AG20443 (cell line): ENCODE measurements at places on chromosomes 6 and 20.
A peak's percentile ranks its signal among the peaks of the same experiment; 100 is the strongest.

DNA sequence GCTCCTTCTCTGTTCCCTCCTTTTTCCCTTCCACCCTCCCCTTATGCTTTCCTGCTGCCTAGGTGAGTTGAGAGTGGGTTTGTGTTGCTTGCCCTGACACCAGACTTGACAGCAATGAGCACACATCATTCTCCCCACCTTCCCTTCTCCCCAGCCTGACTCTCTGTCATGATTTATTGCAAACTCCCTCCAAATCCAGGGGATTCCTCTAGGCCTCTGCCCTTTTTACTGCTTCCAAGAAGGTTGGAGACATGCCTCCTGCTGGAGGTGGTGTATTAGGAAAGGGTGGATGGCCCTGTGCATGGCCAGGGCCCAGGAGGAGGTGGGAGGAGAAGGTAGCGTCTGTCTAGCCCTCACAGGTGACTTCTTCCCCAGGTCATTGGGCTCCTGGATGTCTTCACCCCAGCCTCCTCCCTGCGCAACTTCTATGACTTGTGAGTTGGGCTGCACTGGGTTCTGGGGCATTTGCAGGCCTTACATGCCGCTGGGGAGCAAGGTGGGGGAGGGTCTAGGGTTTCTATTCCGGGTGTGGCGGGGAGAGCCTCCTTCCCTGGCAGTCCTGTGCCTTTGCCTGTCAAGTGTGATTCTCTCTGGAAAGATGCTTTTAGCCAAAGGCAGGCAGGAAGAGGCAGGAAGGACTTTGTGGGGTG lies 2.1 kb downstream of the MAPK13 start:
- no peak for DNase-seq

DNA sequence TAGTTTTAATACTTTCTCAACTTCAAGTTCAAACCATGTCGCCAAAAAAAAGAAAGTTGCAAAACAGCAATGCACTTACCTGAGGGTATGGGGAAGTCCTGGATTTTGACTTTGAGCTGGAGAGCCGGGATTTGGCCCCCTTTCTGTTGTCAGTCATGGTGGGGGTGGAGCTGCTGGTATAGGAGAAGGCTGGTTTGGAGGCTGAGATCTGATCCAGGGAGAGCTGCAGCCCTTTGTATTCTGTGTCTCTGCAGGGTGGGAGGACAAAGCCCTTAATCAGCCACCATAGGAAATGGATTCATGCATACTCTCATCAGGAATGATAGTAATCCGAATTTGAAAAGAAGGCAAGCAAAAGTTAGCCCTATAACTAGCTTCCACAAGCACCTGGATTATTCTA lies 44.0 kb downstream of the SIM1 start:
- DNase-seq: no peak

DNA sequence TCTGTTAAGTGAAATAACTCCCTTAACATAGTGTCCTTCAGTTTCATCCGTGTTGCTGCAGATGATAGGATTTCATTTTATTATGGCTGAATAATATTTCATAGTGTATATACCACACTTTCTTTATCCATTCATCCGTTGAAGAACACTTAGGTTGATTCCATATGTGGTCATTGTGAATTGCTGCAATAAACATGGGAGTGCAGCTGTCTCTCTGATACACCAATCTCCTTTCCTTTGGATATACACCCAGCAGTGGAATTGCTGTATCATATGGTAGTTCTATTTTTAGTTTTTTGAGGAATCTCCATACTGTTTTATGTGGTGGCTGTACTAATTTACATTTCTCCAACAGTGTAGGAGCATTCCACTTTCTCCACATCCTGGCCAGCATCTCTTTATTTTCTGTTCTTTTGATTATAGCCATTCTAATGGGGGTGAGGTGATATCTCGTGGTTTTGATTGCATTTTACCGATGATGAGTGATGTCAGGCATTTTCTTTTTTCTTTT lies 193.2 kb downstream of the SLC16A10 start:
- no peak for DNase-seq

DNA sequence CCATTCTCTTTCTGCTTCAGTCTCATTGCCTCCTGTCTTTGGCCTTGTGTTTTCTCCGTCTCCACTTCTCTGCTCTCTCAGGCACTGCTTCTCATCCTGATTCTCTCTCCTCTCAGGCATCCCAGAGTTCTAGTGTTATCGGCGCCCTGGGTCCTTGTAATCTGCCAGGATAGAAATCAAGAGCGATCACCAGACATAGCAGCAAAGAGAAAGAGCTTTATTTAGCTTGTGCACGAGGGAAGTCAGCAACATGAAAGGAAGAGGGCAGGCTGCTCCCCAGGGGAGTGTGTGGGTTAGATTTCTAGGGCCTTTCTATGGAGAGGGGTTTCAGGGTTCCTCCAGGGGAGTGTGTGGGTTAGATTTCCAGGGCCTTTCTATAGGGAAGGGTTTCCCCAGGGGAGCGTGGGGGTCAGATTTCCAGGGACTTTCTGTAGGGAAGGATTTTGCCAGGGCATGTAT lies 32.5 kb downstream of the SUN5 start:
- DNase-seq: no peak

DNA sequence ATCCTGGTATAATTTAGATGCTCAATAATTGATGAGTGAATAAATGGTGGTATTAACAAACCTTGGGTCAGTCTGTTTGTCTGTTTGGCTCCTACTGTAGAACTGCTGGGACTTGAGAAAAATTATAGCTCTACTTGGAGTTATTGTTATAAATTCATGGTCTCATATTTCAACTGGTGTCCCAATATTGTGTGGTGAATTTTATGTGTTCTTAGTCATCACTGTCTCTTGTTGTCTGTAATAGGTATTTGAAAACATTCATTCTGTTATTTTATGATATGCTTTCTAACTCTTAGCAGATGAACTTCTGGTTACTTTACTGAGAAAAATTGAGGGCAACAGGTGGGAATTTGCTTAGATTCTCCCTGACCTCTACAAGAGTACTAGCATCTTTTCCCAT lies 221.4 kb downstream of the CDKAL1 start:
- DNase-seq: no peak

DNA sequence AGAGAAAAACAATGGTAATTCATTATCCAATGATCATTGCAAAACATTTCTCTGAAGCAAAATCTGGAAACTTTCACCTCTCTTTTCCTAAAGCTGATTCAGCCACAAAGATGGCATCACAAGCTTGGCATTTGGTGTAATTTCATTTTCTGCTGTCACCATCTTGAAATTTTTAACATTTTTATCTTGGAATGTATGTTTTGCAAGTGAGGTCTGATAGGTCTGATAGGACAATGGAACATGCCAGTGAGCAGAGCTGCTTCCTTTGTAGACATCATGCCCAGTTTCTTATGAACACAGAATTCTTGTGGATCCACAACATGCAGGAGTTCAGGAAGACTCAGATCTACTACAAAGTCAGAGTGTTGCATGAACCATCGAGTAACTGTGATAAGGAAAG lies 969.6 kb downstream of the EYS start:
- no peak for DNase-seq

- peak; percentile 82 for DNase-seq
These were observed 61.7 kb downstream of the PYGB start for GRCh38 chr20:25309395-25310267.

- no peak for DNase-seq
These were observed 288.8 kb downstream of the CDC5L start for GRCh38 chr6:44676246-44676790.

- DNase-seq: no peak
These were observed 247.5 kb upstream of the RNF217 start for GRCh38 chr6:124714728-124715127.

- no peak for DNase-seq
These were observed 6.2 kb upstream of the SNAI1 start for GRCh38 chr20:49976542-49976941.

- no peak for DNase-seq
These were observed 892.5 kb upstream of the EYS start for GRCh38 chr6:66599541-66599940.

- peak; percentile 50 for DNase-seq
These were observed 152.3 kb downstream of the ZMYND8 start for GRCh38 chr20:47204008-47204849.

DNA sequence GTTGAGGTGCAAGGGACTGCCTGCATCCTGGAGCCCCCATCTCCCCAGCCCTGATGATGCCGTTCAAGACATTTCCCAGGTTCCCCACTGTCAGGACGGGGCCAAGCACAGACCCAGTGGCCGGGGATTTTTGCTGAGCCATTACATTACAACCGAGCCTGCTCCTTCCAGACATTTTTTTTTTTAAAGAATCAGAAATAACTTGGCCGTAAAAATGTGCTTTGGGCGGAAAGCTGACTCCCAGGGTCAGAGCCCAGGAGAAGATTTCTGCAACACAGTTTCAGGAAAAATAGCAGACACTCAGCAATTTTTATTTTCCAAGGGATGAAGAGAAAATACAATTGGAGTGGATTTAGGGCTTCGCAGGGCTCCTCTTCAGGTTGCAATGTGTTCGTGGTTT lies 87.9 kb downstream of the LRFN2 start:
- no peak for DNase-seq

GRCh38 chr6:145245119-145245518 lies 490.2 kb downstream of the EPM2A start:
- no peak for DNase-seq

GRCh38 chr6:13579911-13580310 lies 5.5 kb downstream of the SIRT5 start:
- no peak for DNase-seq

GRCh38 chr20:62850333-62850974 lies 11.2 kb downstream of the TCFL5 start:
- DNase-seq: no peak

DNA sequence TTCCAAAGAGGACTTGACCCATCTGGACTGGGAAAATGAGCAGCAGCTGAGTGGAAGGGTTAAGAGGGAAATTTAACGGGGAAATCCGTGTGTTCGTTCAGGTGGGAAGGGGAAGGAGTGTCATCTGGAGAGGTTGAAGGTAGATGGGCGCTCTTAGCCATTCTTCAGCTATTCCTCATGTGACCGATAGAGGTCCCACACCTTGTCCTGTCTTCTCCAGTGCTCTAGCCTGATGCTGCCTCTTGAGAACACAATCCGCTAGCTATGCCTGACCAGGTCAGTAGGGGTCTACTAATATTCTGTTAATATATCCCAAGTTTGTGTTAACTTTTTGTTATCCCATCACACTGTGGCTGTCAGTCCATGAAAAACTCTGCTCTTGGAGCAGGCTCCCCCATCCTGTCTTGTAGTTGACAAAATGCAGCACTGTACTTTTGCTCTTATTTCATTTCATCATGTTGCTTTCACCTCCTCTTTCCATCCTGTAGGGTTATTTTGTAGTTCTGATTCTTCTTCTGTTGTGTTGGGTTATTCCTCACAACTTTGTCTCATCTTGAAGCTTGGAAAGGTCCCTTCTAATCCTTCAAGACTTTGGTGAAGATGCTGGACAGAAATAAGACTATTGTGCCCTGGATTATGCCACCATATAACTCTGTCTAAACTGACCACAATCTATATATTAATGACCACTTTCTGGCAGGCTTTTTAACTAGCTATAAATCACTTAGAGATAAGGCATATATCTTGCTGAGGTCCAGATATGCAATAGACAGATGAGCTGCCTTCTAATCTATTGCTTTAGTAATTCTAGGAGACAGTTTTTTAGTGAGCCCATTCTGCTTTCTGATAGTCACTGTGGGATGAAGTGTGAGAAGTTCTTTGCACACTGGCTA lies 123.4 kb upstream of the SUPT3H start:
- no peak for DNase-seq

DNA sequence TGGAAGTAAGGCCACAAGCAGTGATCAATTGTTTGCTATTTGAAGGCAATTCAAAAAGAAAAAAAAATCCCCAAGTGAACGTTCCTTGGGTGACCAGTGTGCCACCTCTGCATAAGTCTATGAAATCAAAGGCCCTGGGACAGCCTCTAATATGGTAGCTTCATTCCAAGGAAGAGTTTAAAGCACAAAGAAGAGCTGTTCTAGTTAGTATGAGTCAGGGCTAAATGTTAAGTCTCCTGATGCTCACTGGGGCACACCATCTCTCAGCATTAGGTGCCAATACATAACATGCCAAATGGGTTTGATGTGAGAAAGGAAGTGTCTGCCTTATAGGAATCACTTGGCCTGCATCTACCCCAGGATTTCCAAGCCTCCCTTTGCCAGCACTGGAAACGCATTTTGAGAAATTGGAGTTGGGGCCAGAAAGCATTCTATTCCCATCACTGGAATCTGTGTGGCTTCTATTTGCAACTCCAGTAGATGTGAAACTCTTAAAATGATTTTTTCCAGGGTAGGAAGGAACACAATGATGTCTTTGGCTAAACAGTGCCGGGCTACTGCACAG lies 13.0 kb downstream of the UNC5CL start:
- DNase-seq: no peak

DNA sequence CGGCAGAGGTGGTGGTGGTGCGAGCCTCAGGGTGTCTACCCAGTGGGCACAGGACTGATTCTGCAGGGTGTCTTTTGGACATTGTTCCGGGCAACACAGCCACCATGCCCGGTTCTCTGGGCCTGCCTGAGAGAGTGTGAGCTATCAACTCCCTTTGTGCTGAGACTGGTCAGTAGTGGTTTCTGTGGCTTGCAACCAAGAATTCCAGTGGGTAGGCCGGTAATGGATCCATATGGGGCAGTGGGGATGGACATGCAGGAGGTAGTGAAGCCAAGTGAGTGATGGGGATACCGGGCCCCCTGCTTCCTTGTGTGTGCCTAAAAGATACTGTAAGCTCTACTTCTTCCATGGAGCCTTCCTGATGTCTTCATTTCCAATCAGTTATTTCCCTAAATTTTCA lies 71.0 kb downstream of the CDC5L start:
- no peak for DNase-seq

DNA sequence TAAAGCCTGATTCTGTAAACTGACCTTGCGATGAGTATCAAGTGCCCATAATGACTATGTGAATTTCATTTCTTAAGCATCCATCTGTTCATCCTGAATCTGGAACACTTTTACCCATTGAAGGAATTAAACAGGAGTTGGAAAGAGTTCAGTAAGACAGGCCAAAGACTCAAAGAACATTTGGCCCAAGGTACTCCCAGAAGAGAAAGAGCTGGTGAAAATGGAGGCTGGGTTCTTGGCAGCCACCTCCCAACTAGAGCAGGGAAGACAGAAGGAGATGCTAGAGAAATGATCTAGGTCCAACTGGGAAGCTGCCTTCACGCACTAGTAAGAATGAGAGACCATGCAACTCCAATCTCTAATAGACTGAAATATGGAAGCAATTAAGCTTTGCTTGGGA lies 290.8 kb upstream of the RNF24 start:
- no peak for DNase-seq

- DNase-seq: peak; percentile 94
These were observed 496 bp downstream of the TMEM242 start for GRCh38 chr6:157322792-157323254.

DNA sequence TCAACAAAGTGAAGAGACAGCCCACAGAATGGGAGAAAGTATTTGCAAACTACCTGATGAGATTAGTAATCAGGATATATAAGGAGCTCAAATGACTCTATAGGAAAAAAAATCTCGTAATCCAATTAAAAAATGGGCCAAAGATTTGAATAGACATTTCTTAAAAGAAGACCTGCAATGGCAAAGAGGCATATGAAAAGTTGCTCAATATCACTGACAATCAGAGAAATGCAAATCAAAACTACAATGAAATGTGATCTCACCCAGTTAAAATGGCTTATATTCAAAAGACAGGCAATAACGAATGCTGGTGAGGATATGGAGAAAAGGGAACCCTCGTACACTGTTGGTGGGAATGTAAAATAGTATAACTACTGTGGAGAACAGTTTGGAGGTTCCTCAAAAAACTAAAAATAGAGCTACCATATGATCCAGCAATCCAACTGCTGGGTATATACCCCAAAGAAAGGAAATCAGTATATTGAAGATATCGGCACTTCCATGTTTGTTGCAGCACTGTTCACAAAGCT lies 65.0 kb downstream of the TOX2 start:
- no peak for DNase-seq

GRCh38 chr6:11782524-11782923 lies 3.9 kb upstream of the ADTRP start:
- DNase-seq: no peak

- DNase-seq: peak; percentile 74
These were observed 56.1 kb upstream of the B3GAT2 start for GRCh38 chr6:71012866-71013469.
